ENCODE measurements at places on chromosomes 12 and 14.

DNA sequence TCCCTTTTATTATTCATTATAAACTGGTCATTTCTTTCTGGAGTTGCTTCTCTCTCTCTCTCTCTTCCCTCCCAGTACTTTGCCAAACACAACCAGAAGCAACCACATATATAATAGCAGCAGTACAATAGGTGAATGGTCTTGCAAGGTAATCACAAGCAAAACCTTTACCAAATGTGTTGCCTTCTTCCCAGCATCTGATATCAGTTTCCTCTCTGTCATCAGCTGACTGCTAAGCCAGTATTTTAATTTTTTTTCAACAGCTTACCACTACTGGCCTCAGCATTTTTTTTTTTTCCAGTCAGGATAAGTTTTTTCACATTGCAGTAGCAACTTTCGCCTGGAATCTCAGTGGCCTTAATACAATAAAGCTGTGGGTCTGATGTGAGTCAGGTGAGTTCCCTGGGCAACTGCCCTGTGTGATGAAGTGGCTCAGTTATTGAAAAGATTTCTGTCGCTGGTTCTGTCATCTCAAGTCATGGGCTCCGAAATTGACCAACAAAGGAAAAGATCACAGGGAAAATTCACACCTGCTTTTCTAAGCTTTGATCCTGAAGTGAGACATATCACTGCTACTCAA lies 282.5 kb upstream of the AMIGO2 start:
- no peak for DNase-seq

DNA sequence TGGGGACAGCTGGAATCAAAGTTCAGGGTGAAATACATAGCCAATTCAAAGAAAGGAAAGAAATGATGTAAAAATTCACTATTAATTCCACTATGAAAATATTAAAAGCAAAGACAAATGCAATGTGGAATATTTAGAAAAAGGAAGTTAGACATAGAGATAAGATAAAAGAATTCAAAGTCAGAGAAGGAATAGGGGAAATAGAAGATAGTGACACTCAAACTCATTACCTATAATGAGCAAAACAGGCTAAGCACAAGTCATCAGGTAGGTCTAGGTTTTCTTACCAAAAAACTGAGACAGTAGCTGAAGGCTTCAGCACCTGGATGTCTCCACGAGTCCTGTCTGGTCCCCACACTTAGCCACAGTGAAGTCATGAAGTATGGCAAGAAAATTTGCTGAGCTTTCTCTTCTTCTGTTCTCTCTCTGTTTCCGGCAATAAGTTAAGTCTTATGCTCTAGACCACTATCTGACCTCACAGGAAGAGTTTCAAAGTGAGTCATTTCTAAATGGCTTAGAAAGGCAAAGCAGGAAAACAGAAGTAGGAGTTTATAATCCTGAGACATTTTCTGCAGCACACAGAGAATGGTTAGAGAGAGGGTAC lies at the start of gene C3AR1:
TSS of gene C3AR1 (minus strand) at position 369 of the 604 bp plus-strand sequence. CDS start 6,174 bp downstream, outside the sequence.
- DNase-seq: no peak

DNA sequence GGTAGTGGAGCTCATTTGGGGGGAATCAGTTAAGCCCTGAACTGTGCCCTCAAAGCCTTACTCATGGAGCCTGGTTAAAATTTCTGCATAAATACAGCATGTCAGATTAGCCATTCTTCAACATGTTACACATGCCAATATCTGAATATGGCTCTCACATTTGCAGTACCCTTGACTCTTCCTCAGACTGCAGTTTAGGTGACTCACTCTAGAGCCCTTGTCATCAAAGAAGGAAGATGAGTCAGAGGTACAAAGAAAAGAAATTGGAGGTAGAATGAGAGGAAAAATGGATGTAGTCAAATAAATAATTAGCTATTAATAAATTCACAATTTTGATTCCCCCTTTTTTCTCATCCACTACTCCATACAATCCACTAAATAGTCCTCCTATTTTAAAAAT lies 23.6 kb upstream of the OR4K2 start:
- no peak for DNase-seq

DNA sequence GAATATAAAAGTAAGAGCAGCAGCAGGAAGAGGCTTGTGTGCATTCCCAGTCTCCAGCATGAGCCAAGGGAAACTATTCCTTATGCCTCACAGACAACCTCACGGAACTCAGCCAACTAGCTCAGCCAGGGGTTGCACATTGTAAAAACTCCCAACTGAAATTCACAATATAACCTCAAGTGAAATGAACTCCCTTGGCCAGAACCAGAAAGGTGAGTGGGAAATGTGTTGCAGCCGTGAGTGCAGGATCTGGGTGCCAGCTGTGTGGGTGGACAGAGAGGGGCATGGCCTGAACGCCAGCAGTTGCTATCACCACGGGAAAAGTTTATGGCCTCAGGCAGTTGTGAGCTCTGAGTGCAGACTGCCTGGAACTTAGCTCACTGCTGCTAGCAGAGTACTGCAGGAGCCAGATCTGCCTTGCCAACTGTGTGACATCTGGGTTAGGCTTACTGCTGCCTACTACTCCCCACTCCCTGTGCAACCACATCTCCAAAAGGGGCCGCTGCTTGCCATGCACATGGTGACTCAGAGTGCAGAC lies 2.3 kb upstream of the CLEC1A start:
- no peak for DNase-seq

- no peak for DNase-seq
Measured at GRCh38 chr12:2753536-2753935, 41.2 kb upstream of the FKBP4 start.

DNA sequence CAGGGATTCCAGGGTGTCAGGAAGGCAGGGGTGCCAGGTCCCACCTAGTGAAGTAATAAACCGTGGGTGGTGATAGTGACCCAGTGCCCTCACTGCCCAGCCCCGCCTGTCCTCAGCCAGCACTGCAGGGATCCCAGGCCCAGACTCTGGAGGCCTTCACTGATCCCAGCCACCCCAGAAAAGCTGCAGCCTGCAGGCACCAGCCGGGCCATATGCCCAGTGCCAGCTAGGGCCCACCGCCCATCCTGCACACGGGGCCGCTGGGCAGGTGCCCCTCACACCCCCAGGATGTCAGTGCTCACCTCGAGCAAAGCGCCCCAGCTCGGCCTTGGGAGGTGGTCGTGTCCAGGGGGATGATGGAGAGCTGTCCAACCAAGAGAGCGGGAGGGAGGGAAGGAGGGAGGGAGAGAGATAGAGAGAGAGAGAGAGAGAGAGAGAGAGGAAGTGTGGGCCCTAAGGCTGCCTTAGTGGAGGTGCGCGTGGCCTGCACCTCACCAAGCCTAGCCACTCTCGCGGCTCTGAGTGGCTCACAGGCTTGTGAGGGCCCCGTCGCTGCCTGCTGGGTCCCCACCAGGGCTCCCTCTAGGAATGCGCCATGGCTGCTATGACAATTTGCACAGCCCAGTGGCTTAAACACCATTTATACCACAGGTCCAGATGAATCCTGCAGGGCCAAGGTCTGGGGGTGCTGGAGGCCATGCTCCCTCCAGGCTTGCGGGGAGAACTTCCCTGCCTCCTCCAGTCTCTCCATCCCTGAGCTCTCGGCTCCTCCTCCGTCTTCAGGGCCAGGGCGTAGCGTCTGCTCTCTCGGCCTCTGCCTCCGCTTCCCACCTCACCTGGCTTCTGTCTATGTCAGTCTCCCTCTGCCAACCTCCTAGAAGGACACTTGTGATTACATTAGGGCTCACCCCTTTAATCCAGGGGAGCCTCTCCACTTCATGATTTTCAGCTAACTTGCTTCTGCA lies 401.0 kb downstream of the TMEM121 start:
- no peak for DNase-seq

DNA sequence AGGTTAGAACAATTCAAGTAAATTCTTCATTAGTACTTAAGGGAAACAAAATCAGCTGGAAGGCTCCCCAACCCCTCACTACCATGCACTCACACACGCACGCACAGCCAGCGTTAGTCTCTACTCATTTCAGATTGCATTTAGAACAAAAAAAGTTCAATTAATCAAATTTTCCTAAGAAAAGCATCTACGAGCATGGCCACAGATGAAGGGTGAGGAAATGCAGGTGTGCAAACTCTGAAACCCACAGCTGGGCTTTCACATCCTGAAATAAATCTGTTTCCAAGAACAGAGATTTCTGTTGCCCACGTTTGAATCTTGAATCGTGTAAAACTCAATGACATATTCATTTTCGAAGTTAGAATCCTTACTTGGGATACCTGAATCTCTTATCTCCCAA lies 62.6 kb downstream of the SEL1L start:
- DNase-seq: no peak

GRCh38 chr14:105187935-105188524 lies 6.9 kb upstream of the NUDT14 start:
- DNase-seq: no peak

DNA sequence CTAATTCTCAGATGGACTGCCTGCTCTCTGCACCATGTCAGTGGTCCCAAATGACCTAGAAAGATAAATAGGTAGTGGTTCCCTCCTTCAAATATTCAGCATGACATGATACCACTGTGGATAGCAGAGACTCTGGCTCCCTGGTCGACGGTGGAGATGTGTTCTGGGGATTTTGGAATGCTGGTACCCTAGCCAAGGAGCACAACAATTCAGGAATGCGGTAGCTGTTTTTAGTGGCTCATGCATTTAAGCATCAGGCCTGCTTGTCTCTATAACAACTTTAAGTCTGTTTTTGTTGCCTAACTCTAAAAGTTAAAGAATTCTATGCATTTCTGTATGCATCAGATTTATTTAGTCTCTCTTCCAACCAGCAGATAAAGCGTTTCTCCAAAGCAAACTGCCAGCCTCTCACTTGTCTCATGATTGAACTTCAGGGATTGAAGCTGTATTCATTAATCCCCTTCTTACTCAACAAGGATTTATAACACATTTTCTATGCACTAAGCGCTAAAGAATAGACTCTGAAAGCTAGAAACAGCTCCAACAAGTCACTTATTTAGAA lies 164.9 kb upstream of the BMP4 start:
- DNase-seq: no peak

DNA sequence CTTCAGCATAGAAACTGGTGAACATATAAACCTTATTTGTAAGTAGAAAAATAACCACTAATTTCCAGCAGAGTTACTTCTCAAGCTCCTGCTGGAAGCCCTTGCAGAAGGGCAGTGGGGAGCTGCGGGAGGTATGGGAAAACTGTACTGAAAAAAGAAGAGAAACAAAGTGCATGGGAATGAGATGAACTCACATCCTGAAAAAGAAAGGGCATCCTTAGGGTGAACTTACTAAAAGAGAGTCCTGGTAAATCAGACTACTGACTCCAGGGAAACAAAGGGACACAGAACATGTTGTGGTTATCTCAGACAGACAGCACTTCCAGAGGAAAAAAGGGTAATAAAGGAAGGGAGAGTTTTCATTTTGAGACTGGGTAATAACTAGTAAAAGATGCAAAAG lies 515.1 kb downstream of the RPL10L start:
- no peak for DNase-seq

- no peak for DNase-seq
Measured at GRCh38 chr14:68395604-68396003, 397.3 kb downstream of the ZFP36L1 start.

DNA sequence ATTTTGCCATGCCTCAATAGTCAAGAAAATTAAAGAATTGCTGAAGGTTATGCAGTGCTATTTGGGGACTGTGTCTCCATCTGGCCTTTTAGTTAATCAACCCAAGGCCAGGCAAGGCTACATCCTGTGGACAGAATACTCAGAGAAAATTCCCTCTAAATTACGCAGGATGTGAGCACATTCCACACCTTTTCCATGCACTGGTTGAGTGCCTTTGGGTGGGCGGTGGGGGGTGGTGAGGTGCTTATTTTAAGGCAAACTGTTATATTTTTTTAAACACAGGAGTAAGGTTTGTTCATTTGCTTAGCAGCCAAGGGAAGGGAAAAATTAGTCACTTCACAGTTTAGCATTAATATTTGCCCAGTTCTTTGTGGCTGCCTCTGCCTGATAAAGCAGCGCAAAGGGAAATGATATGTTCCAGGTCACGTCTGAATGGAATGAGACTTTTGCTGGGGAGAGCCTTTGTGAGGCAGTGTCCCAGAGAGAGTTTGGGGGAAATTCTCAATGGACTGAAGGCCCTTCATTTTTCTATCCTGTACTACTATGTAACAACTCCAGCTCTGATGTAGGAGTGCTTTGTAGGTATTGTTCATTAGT lies 17.2 kb upstream of the KCNA5 start:
- no peak for DNase-seq

DNA sequence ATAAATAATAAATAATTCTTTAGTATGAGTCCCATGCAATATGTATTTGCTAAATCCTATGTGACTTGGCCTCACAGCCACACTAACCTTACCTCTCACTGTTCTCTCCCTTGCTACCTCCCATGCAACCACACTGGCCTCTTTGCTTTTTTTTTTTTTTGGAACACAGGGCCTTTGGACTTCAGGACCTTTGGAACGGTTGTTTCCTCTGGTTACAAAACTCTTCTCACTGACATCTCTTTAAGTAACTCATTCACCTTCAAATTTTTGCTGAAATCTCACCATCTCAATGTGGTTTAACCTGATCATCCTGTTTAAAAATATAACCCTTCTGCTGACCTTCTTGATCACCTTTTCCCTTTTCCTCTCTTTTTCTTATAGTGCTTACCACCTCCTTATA lies 194.0 kb downstream of the SSPN start:
- no peak for DNase-seq

DNA sequence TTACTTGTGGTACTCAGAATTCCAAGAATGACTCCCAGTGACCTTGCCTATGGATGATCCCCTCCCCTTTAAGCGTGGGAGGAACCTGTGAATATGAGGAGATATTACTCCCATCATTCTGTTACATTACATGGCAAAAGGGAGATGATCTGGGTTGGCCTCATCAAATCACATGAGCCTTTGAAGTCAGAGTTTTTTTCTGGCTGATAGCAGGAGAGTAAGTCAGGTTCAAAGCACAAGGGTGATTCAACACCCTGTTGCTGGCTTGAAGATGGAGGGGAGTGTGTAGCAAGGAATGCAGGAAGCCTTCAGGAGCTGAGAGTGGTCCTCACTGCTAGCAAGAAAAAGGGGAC lies 9.1 kb upstream of the MDM2 start:
- DNase-seq: no peak

DNA sequence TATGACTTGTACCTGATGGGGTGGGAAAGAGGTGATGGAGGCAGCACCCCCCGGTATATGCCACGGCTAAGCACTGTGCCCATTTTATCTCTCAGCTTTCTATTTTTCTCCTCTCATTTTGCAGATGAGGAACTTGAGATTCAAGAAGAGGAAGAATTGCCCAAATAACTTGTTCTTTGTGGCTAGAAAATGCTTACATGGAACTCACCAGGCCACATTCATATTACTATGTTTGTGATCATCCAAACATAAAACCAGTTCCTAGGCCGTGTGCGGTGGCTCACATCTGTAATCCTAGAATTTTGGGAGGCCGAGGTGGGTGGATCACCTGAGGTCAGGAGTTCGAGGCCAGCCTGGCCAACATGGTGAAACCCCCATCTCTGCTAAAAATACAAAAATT lies 14.5 kb upstream of the PSMD9 start:
- no peak for DNase-seq

DNA sequence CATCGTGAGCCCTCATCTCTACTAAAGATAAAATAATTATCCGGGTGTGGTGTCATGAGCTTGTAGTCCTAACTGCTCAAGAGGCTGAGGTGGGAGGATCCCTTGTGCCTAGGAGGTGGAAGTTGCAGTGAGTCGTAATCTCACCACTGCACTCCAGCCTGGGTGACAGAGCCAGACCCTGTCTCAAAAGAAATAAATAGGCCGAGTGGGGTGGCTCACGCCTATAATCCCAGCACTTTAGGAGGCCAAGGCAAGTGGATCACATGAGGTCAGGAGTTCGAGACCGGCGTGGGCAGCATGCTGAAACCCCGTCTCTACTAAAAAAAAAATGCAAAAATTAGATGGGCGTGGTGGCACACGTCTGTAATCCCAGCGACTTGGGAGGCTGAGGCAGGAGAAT lies 70.9 kb downstream of the RESF1 start:
- no peak for DNase-seq
